ENCODE measurements at places on chromosomes 5 and 9.

GRCh38 chr5:146828385-146828784, 50.2 kb downstream of the PPP2R2B start:
- DNase-seq: no peak

- no peak for DNase-seq
Measured at GRCh38 chr9:134693011-134693410, 51.4 kb downstream of the COL5A1 start.

DNA sequence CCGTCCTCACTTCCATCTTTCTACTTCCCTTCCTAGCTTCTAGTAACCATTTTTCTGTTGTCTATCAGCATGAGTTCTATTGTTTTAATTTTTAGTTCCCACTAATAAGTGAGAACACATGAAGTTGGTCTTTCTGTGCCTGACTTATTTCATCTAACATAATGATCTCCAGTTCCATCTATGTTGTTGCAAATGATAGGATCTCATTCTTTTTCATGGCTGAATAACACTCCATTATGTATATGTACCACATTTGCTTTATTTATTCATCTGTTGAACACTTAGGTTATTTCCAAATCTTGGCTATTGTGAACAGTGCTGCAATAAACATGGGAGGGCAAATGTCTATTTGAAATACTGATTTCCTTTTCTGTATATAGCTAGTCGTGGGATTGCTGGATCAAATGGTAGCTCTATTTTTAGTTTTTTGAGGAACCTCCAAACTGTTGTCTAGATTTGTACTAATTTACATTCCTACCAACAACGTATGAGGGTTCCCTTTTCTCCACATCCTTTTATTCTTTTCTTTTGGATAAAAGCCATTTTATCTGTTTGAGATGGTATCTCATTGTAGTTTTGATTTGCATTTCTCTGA, 50.3 kb downstream of the NSD1 start:
- no peak for DNase-seq

- no peak for DNase-seq
Measured at GRCh38 chr5:51148437-51148836, 234.8 kb upstream of the ISL1 start.

- DNase-seq: peak; percentile 23
Measured at GRCh38 chr5:367358-368130, 46.0 kb downstream of the AHRR start.

DNA sequence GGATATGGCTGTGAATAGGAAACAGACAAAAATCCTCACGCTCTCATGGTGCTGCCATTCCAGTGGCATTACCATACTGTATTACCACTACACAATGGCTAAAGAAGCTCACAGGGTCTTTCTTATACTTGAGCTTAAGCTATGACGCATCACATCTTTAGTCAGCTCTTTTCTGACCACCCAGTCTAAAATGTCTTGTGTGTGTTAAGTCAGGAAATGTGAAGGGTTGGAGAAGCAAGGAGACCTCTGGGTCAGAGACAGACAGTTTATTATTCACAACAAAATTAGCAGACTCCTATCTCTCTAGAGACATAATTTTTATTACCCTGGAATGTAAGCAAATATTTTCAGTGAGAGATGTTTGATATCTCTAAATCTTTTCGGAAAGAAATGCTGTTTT, 1583.2 kb upstream of the WWC1 start:
- DNase-seq: no peak

- DNase-seq: no peak
Measured at GRCh38 chr5:126858441-126858840, 81.5 kb downstream of the LMNB1 start.

DNA sequence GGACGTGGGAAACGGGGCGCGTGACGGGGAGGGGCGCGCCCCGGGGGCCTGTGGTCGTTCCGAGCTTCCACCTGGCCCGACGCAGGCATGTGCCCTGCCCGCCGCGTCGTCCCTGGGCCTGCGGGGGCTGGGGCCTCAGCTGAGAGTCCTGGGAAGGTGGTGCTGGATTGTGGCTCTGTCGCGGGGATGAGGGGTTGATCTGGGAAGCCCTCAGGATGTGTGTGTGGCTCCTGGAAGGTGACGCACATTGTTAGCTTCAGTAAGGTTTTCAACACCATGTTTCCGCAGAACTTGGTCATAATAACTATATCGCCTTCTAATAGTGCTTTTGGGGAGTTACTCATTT, 589.1 kb downstream of the MTRR start:
- DNase-seq: no peak

DNA sequence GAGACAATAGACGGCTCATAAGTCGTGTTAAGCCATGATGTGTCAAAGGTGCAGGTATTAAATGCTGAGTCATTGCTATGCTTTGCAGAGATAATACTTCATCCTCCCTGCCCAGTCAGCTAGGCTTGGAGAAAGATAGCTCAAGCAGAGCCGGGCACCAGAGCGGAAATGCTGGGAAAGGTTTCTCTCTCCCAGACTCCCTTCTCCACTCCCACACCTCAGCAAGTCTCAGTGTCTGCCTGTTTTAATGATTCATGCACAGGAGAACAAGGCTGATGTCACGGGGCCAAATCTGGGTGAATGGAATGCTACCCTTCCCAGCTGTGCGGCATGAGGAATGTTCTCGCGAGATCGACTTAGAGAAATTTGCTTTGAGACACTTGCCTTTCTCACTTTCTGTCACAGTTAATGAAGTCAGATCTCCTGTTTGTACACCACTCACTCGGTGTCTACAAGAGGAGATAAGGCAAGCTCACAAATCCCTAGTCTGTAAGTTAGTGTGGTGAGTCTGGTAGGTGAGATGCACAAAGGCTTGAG, 204.4 kb downstream of the EFNA5 start:
- DNase-seq: no peak

GRCh38 chr5:154202379-154203260, 12.1 kb downstream of the GALNT10 start:
- peak; percentile 80 for DNase-seq

DNA sequence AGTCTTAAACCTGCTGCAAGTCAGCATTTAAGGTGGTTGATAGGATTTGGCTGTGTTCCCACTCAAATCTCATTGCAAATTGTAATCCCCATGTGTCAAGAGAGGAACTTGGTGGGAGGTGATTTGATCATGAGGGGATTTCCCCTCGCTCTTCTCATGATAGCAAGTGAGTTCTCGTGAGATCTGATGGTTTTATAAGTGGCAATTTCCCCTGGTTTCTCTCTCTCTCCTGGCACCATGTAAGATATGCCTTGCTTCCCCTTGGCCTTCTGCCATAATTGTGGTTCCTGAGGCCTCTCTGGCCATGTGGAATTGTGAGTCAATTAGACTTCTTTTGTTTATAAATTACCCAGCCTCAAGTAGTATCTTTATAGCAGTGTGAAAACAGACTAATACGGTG, 84.3 kb upstream of the SMC2 start:
- DNase-seq: no peak

GRCh38 chr9:72412483-72413040, 47.6 kb upstream of the ZFAND5 start:
- no peak for DNase-seq

DNA sequence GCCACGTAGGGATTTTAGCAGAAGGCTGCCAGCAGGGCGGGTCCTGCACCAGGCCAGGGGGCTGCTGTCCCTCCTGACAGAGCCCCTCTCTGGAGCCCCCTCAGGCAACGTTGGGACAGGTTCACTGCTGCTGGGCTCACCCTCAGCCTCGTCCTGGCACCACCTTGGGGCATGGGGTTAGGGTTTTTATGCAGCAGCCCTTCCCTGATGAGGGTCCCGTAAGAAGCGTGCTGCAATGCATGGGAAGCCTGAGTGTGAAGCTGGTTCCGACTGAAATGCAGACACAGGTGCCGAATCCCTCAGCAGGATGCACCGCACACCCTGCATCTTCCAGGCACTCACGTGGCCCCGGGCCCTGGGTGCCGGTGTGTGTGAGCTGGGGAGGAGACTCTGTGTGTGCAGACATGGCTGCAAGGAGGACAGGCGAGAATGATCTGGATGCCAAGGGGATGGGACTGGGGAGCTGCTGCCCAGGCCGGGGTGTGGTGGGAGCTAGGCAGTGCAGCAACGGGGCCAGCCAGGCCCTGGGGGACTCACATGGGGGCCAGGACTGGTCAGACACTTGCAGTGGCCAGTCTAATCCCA, 27.1 kb downstream of the ZDHHC11B start:
- peak; percentile 51 for DNase-seq

Data from GM13976 (cell line).